NCI-H1436 treated with DMSO at 0.1 percent for 48 hours (cell line): ENCODE measurements at places on chromosomes 4 and X.

GRCh38 chrX:154542723-154543424, 3.8 kb downstream of the G6PD start:
- DNase-seq: no peak

DNA sequence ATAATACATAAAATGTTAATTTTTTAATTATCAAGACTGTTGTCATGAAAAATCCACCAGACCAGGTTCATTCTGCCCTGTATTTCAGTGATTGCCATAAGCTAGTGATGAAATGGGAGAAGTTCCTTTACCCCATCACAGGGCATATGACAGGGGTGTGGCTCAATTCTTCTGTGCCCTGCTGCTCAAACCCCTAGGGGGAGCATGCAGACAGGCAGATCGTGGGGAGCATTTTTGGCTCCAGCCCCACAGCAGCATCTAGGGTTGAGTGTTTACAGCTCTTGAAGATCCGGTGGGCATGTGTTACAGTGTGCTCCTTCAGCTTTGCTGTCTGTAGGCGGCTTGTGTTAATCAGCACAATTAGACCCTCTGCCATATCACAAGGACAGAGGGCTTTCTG, 700.7 kb downstream of the PCDH18 start:
- no peak for DNase-seq

- DNase-seq: no peak
Observed at GRCh38 chr4:25951390-25951952, 37.5 kb downstream of the SMIM20 start.

GRCh38 chrX:12080265-12080664, 58.0 kb upstream of the FRMPD4 start:
- DNase-seq: no peak

DNA sequence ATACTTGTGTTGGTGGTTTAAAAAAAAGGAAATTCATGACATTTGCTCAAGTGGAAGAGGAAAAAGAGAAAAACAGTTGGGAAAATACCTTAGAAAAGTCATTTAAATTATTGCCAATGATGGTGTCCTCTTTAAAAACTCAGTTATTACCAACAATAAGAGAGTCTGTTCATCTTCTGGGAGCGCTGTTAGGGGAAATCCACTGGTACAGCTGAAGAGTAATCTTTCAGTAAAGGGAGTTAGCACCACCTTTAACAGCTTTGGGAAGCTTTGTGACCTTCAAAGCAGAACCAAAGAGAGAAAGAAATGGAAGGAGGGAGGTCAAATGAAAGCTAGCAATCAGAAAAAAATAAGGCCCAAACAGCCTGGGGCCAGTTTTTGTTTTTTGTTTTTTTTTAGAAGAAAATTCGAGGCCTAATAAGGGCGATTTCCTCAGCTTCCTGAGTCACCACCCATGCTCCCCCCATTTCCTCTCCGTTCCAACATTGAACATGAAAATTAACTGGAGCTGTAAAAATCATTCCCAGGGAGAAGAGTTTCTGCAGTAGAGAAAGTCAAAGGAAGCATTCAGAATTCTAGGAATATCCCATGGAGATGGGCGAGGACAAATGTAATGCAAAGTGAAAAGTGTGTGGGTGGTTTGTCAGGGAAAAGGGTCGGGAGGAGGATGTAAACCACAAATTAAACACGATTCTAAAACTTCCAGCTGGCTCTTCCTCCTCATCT, 115.1 kb downstream of the SH3KBP1 start:
- DNase-seq: no peak

- no peak for DNase-seq
Observed at GRCh38 chrX:154010330-154011087, 9.2 kb downstream of the IRAK1 start.

GRCh38 chr4:142360657-142361056, 485.4 kb downstream of the INPP4B start:
- DNase-seq: no peak

DNA sequence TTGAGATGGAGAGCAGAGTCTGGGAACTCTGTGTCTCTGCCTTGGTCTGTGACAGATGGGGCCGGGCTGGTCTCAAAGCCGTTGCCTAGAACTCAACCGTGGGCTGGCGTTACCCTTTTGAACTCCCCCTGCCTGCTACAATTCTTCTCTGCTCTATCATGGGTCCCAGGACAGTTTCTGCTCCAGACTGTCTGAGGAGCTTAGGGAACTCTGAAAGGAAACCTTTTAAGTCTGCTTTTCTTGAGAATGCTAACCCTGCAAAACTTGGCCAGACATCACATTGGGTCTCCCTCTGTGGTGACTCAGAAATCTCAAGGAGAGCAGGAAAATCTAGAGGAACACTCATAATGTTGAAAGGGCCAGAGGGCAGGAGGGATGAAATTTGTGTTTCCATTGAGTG, 240.6 kb downstream of the CBR4 start:
- DNase-seq: no peak

- no peak for DNase-seq
Observed at GRCh38 chr4:39721788-39722187, 23.9 kb downstream of the UBE2K start.

DNA sequence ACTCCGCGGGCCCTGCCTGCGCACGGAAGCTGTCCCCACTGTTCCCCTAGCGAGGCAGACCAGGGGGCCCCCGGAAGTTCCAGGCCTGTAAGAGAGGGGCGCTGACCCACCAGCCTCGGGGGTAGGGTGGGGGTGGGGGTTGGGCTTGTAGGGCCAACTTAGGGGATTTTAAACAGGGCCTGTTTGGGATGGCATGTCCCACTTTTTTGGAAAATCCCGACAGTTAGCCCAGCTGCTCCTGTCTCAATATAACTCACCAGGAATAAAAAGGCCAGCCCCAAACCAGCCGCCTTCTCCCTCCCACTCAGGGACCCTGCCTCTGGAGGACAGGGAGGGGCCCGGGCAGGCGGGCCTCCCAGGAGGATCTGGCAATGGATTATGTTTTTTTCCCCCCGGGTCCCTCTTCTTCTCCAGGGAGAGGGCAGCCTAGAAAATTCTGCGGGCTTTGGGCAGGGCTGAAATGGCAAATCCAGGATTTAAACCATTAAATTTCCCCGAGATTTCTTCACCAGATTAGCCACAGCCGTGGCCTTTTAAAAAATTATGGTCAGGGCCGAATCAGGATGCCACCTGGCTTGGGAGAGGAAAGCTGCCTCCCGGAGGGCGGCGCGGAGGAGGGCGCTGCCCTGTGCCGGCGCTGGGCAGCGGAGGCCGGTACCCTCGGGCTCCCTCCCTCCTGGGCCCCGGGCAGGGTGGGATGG, 957 bp downstream of the PPP2R2C start:
- no peak for DNase-seq

GRCh38 chr4:17012451-17012850, 114.0 kb upstream of the LDB2 start:
- no peak for DNase-seq

DNA sequence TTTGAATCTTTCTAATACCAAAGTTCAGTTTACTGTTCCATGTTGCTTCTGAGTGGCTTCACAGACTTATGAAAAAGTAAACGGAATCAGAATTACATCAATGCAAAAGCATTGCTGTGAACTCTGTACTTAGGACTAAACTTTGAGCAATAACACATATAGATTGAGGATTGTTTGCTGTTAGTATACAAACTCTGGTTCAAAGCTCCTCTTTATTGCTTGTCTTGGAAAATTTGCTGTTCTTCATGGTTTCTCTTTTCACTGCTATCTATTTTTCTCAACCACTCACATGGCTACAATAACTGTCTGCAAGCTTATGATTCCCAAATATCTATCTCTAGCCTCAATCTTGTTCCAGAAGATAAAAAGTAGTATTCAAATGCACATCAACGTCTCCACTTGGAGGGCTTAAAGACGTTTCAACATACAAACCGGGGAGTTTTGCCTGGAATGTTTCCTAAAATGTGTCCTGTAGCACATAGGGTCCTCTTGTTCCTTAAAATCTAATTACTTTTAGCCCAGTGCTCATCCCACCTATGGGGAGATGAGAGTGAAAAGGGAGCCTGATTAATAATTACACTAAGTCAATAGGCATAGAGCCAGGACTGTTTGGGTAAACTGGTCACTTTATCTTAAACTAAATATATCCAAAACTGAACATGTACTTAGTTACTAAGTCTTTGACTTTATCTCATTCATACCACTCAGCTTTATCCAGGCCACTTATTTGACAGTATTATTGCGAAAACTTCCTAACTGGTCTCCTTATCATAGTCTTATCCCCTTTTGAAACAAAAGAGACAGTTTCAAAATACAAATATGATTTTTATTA, 3.6 kb upstream of the AFP start:
- DNase-seq: no peak

GRCh38 chr4:57544811-57545654, 434.8 kb upstream of the IGFBP7 start:
- DNase-seq: no peak

DNA sequence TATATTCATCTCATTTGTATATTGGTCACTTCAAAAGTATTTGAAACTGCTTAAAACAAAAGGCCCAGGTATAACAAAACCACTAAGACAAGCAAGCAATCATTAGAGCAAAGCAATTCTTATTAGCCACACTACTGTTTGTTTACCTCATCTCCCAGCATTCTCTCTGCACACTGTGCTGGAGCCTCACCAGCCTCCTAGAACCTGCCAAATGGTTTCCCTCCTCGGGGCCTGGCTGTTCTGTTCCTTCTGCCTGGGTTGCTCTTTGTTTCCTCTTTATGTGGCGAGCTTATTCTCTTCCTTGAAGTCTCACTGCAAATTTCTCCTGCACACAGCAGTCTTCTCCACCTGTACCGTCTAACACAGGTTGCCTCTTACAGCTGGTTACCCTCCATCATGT, 67.5 kb upstream of the MND1 start:
- no peak for DNase-seq

GRCh38 chr4:7964459-7964858, 24.8 kb upstream of the AFAP1 start:
- no peak for DNase-seq

GRCh38 chr4:174460684-174461083, 61.6 kb downstream of the HPGD start:
- no peak for DNase-seq

GRCh38 chr4:1705732-1706131, 6.4 kb downstream of the SLBP start:
- DNase-seq: no peak

DNA sequence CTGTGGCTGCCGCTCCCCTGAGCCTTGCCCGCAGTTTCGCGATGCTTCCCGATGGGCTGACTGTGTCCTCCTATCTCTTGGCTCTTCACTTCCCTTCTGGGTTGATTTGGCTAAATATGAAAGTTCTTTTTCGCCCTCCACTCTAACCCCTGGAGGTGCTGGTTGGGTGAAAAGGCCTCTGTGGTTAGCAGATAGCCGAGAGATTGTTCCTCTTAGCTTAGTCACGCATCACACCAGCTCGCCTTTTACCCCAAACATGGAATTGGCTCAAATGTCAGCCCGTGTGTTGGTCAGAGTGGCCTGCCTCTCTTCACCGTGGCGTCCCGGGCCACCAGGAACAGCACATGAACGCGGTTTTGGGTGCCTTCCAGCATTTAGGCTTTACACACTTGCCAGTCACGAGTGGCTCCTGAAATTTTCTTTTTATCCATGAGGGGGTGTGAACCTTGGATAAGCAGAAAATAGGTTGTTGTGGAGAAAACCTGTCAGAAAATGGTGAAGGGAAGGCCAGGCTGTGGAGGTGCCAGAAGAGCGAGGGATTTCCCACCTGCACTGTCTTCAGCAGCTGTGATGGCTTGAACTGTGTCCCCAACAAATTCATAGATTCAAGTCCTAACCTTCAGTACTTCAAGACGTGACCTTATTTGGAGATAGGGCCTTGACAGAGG, 8.9 kb downstream of the CLCN4 start:
- DNase-seq: no peak

- no peak for DNase-seq
Observed at GRCh38 chr4:56909086-56909894, 1.6 kb downstream of the REST start.

GRCh38 chrX:40081679-40082068, 16.1 kb downstream of the BCOR start:
- DNase-seq: no peak

GRCh38 chr4:96092151-96092705, 252.3 kb downstream of the PDHA2 start:
- DNase-seq: no peak

GRCh38 chr4:7192252-7193029, at the start of gene SORCS2:
TSS of gene SORCS2 (plus strand) at chr4:7192538.
- no peak for DNase-seq

DNA sequence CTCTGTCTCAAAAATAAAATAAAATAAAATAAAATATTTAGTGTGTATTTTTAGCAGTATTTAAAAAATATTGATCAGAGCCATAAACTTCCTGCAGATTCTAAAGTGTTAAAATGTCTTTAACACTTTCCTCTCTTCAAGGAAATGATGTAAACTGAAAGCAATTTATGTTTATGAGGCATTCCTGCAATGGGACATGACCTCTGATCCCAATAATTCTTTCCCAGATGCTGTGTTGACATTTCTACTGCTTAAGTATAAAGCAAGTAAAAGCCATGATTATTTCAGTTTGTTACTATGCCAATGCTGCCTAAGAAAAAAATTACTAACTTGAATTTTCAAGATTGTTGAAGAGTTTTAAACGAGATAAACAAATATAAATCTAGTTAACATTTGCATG, 29.0 kb downstream of the COQ2 start:
- no peak for DNase-seq

DNA sequence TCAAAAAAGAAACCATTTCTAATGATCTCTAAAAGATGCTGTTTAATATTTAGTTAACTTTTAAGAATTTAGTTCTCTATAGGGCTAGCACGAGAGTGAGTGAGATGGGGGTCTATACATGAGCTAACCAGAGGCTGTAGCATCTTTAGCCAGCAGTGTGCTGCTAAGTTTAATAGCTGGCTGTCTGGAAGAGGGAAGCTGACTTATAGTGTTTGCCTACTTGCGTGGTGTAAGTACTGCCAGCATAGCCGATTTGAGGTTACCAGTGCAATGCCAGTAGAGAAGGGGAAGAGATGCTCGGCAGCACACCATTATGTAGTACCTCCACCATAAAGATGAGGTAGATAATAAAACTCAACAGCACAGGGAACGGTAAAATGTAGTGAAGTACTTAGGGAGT, 47.1 kb upstream of the TMEM131L start:
- no peak for DNase-seq

DNA sequence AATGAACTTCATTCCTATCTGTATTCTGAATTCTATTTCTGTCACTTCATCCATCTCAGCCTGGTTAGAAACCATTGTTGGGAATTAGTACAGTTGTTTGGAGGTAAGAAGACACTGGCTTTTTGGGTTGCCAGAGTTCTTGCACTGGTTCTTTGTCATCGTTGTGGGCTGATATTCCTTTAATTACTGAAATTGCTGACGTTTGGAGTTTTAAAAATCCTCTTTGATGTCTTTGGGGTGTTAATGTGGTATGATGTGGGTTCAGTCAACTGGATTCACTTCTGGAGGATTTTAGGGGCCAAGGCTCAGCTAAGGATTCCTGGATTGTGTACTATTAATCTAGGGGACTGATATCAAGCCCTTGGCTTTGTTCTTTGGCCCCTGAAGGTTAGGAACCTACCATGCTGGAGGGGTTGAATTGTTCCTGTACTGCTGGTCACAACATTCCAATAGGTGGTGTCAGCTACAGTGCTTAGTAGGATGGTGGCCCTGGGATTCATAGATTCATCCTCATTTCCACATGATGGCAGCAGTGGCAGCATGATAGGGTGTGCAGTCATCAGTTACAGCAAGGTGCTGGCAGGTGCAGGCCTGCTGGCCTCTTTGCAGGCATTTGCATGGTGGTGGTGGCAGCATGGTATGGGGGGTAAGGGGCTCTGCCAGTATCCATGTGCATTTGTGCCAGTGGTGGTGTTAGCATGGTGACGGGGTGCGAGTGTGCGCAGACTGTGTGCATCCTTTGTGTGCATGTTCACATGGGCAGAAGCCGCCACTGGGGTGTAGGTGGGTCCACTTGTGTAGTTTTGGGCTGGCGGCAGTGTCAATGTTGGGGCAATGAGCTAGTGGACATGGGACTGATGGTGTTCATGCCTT, 301.3 kb downstream of the TEX13C start:
- no peak for DNase-seq

- DNase-seq: no peak
Observed at GRCh38 chrX:46447384-46447783, 97.8 kb downstream of the ZNF674 start.
